GM23248 (cell line): ENCODE measurements at places on chromosomes 6 and 20.

- peak; percentile 88 for DNase-seq
Observed at GRCh38 chr6:80214436-80215022, 108.1 kb downstream of the BCKDHB start.

DNA sequence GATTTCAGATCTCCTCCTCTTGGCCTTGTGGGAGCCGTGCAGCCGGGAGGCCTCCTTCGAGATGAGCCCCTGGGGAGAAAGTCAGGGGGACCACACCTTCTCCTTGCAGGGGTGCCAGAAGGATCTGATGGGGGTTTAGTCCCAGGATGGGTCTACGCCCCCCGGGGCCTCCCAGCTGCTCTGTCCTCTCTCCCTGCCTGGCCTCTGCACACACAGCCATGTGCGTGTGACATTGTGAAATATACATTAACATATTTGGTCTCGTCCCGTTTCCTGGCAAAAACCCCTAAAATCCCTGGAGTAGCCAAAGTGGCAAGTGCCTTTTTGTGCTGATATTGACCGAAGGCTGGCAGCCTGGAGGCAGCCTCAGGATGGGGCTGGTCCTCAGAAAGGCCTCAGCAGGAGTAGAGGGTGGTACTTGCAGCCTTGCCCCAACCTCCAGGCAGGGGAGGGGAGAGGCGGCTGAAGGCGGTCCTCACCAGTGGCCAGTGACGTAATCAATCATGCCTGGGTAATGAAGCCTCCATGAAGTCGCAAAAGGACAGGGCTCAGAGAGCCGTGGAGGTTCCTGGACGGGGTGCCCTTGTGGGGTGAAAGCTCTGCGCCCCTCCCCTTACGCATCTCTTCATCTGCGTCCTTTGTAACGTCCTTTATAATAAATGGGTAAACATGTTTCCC lies 5.1 kb upstream of the HELZ2 start:
- no peak for DNase-seq

- DNase-seq: peak; percentile 98
Observed at GRCh38 chr6:169452117-169452868, 198.6 kb upstream of the THBS2 start.

DNA sequence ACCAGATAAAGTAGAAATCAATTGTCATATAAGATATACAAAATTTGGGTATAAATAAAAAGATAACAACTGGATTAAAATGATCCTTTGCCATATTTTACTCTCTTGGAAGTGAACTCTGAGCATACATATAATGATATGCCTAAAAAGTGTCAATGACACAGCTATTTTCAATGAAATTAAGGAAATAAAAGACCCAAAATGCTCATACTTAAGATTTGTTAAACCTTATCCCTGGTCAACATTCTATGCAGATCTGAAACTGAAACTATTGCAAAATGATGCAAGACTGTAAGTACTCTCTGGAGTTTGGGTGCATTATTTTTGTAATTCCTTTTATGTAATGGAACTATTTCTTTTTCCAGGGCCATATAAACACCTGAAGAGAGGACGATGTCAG lies 119.0 kb upstream of the SGK1 start:
- DNase-seq: peak; percentile 64

- no peak for DNase-seq
Observed at GRCh38 chr6:139903411-139904157, 529.1 kb upstream of the CITED2 start.

- DNase-seq: no peak
Observed at GRCh38 chr6:142235791-142236190, 66.0 kb upstream of the ADGRG6 start.

DNA sequence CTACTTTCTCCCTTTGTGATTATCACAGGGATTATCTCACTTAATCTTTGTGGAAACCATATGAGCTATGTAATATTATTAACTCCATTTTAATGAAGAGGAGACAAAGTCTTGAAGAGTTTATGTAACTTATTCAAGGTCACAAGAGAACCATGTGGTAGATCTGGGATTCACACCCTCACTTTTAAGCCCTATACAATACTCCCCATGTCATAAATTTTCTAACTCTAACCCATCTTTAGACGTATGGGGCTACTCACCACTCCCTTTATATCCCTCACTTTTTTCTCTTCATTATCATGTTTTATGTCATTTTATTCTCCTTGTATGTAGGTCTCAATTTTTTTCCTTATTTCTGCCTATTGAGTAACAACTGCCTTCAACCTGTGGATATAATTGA lies 126.4 kb upstream of the AHI1 start:
- no peak for DNase-seq

GRCh38 chr6:50853939-50854338 lies 35.3 kb downstream of the TFAP2B start:
- DNase-seq: no peak

GRCh38 chr6:131163886-131164285 lies 28.6 kb downstream of the AKAP7 start:
- peak; percentile 10 for DNase-seq

GRCh38 chr20:64037498-64038213 lies 1.7 kb downstream of the C20orf204 start:
- no peak for DNase-seq

- peak; percentile 3 for DNase-seq
Observed at GRCh38 chr6:93416571-93417420, 2.6 kb downstream of the EPHA7 start.

DNA sequence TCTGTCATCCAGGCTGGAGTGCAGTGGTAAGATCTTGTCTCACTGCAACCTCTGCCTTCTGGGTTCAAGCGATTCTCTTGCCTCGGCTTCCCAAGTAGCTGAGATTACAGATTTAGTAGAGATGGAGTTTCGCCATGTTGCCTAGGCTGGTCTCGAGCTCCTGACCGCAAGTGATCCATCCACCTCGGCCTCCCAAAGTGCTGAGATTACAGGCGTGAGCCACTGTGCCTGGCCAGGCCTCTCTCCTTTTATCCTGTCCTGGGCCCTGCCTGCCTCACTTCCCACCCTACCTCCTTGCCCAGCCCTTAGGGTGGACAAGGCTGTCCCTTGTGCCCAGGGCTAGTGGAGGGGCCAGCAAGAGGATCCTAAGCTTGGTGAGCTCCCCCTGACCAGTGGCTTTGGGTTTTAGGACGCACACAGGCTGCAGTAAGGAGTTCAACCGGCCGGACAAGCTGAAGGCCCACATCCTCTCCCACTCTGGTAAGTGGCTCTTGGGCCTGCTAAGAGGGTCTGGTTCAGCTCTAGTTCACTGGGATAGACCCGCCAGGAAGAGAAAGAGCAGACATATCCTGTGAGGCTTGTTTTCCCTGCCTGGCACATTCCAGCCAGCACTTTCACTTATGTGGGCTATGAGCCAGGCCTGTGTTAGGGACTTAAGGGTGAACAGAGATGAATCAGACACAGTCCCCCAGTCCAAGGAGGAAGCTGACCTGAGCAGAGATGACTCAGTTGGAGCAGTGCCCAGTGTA lies 21.9 kb upstream of the CHMP4B start:
- DNase-seq: peak; percentile 92

GRCh38 chr6:32113386-32114352 lies 4.5 kb upstream of the TNXB start:
- peak; percentile 98 for DNase-seq

DNA sequence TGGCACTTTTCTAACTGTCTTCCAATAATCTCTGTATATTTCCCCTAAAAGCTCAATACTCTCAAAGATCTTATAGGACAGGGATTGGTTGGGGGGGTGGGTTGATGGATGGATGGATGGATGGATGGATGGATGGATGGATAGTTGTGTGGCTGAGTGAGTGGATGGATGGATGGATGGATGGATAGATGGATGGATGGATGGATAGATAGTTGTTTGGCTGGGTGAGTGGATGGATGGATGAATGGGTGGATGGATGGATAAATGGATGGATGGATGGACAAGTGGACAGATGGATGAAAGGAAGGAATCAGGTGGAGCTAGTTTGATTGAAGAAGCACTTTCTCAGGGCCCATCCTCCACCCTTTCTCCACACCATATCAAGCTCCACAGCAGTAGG lies 388.8 kb downstream of the CDC5L start:
- no peak for DNase-seq

GRCh38 chr6:10995114-10995707 lies 48.9 kb downstream of the ELOVL2 start:
- no peak for DNase-seq

GRCh38 chr6:155325700-155326516 lies 11.6 kb upstream of the TFB1M start:
- peak; percentile 15 for DNase-seq

- peak; percentile 52 for DNase-seq
Observed at GRCh38 chr6:31158863-31159855, 770 bp downstream of the TCF19 start.

- peak; percentile 81 for DNase-seq
Observed at GRCh38 chr6:43383021-43383667, 13.7 kb upstream of the ZNF318 start.

- DNase-seq: peak; percentile 61
Observed at GRCh38 chr6:5315881-5316280, 54.6 kb downstream of the FARS2 start.

- peak; percentile 6 for DNase-seq
Observed at GRCh38 chr6:157724138-157724820, 98.8 kb upstream of the SNX9 start.

DNA sequence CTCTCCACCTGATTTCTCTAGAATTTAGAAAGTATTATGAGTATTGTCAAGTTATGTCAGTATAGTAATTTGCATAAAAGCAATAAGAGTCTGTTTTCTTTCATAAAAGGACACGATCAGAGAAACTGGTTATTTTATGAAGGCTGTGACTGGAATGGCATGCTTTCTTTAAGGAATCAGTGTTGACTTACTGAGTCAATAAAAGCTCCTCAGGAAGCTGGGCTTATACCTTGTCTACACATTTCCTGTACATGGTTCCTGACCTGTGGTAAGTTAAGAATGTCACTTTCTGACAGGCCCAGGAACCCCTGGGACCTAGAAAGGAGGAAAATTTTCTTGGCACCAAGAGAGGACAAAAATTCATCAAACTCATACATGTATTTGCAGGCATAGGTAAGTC lies 1224.0 kb upstream of the ADGRB3 start:
- DNase-seq: no peak

- no peak for DNase-seq
Observed at GRCh38 chr6:27312950-27313271, 838 bp upstream of the POM121L2 start.

DNA sequence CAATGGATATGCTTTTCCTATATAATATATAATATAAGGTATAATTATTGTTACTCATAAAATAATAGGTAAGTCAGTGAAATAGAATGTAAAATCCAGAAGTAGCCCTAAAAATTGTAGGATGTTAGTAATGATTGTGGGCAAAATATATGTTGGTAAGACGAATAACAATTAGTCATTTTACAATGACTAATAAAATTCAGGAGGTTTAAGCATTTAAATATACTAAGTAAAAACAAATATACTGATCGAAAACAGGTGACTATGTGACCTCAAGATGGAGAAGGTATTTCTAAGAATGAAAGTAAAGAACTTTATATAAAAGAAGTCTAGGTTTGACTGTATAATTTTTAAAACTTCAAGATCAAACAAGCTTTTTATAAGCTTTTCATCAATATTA lies 28.9 kb downstream of the FUCA2 start:
- DNase-seq: peak; percentile 33

DNA sequence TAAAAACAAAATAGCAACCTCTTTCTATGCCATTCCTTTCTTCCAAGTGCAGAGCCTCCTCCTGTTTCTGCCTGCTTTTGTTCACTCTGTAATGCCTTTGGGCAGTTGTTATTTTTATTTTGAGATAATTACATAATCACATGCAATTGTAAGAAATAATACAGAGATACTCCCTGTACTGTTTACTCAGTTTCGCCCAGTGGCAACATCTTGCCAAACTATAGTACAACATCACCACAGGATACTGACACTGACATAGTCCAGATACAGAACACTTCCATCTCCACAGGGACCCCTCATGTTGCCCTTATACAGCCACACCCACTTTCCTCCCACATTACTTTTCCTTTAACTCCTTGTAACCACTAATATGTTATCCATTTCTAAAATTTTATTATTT lies 59.7 kb downstream of the BANF2 start:
- DNase-seq: peak; percentile 4

GRCh38 chr6:161829291-161829729 lies 555.4 kb upstream of the AGPAT4 start:
- no peak for DNase-seq

GRCh38 chr6:167571550-167571949 lies 246.7 kb downstream of the TTLL2 start:
- DNase-seq: no peak

DNA sequence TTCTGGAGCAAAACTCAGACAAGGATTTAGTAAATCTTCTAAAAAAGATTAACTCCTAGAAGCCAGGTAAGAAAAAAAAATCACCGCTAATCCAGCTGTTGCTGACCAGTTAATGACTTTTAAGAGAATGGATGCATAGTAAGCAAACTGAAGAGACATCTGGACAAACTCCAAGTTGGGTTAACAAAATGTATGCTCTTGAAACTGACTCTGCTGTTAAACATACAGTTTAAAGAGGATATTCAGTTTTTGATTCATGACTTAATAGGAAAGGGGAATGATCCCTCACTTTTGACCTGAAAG lies 70.4 kb downstream of the PLAGL1 start:
- no peak for DNase-seq

DNA sequence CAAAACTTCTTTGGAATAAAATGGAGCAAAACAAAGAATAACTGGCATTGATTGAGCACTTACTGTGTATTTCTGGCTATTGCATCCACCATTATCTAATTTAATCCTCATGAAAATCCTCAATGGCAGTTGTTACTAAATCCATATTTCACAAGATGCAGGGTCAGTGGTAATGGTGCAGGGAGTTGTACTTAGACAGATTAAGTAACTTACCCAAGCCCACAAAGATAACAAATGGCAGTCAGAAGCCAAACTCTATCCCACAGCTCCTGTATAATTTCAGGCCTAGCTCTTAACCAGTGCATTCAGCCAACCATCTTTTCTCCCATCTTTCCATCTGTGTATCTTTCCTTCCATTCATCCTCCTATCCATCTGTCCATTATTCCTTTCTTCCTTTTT lies 29.3 kb upstream of the SSTR4 start:
- DNase-seq: no peak

GRCh38 chr6:35080821-35081425 lies 60.2 kb downstream of the TCP11 start:
- DNase-seq: no peak

GRCh38 chr6:168338777-168339176 lies 19.2 kb upstream of the DACT2 start:
- DNase-seq: no peak

DNA sequence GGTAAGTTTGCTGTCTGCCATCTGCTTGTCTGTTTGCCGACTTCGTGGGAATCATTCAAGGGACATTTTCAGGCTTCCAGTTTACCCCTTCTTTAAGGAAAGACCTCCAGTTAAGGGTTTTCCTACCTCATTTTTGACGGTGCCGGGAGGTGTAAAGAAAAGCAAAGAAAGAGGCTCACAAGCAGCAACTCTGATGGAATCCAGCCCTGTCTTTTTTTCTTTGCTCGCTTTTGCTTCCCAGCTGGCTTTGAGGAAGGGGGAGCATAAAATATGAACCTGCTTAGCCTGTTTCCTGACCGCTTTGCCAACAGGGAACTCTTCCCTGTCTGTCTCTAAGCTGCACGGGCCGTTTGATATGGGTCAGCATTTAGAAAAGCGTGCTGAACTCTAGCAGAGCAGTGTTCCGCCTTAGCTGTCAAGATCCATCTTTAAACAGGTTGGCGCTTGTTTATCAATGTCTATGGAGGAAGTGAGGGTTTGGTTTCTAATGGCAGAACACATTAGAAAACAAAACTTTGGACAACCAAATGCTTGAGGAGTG lies 13.8 kb downstream of the SYTL3 start:
- DNase-seq: no peak

- DNase-seq: peak; percentile 1
Observed at GRCh38 chr6:96391776-96392360, 129.7 kb upstream of the UFL1 start.
